ENCODE measurements at places on chromosomes 5 and 9.
A peak's percentile ranks its signal among the peaks of the same experiment; 100 is the strongest.

DNA sequence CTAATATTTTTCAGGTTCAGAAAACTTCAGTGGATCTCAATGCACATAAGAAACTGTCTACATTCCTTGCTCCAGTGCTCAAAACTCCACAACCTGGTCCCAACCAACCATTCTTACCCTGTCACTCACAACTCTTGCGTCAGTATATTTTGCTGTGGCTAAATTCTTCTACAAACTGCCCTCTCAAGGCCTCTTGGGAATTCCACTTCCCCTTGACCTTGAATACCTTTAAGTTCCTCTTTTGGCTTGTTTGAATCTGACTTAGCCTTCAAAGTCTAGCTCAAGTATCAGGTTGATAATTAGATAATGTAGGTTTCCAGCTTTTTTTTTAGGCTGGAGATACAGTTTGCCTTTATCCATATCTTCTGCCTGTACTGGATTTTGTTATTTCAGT, 128.3 kb downstream of the SLF1 start:
- DNase-seq = no peak

DNA sequence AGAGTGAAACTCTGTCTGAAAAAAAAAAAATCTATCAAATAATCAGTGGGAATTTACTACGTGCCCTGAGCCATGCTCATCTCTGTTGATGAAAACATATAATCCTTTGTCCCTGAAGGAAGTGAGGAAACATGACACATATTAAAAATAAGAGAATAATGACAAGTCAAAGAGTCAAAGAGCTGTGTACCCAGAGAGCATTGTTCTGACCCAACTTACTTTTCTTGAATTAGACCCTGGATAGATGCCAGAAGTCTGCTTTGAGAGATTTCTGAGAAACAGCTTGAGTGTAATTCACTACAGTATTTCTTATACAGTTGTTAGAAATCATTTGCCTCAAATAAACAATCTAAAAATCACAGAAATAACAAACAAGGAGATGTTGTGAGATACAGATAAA, 490.0 kb upstream of the PIK3R1 start:
- DNase-seq = no peak

- DNase-seq = no peak
Observed at GRCh38 chr5:137507150-137507549, 8.0 kb upstream of the SPOCK1 start.

GRCh38 chr9:102497709-102498108, 497.4 kb upstream of the CYLC2 start:
- DNase-seq = no peak

GRCh38 chr9:107929443-107929842, 439.9 kb upstream of the KLF4 start:
- no peak for DNase-seq

- no peak for DNase-seq
Observed at GRCh38 chr5:157506066-157506590, 46.1 kb downstream of the NIPAL4 start.

GRCh38 chr5:108345541-108346171, 36.2 kb downstream of the FBXL17 start:
- DNase-seq = no peak

DNA sequence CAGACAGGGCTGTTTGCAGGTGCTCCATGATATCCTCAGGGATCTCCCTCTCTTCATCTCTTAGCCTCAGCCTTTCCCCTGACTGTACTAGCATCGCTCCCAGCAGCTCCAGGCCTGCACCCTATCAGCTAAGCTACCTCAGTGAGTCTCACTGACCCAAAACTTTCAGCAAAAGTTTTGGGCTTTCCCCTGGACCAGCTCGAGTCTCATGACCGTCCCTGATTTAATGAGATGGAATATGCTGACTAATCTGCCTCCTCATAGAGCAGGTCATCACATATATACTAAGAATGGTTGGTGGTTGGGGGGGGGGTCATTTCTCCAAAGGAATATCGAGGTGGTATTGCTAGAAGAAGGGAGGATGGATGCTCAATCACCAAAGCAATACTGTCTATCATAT, 151.5 kb downstream of the NR3C1 start:
- DNase-seq = no peak

- peak; percentile 22 for DNase-seq
Observed at GRCh38 chr5:15003511-15003920, 131.9 kb upstream of the ANKH start.

GRCh38 chr5:159819591-159820411, 96.5 kb upstream of the ADRA1B start:
- no peak for DNase-seq

- no peak for DNase-seq
Observed at GRCh38 chr9:136204145-136204805, 653 bp downstream of the LHX3 start.

GRCh38 chr5:15806613-15807012, 306.6 kb downstream of the FBXL7 start:
- DNase-seq = no peak

GRCh38 chr5:34507933-34508332, 148.2 kb upstream of the RAI14 start:
- no peak for DNase-seq

- no peak for DNase-seq
Observed at GRCh38 chr9:33164138-33164809, 2.9 kb downstream of the B4GALT1 start.

- no peak for DNase-seq
Observed at GRCh38 chr5:89513299-89514044, 630.5 kb upstream of the MEF2C start.

GRCh38 chr9:2991292-2991691, 147.4 kb upstream of the PUM3 start:
- DNase-seq = no peak

GRCh38 chr5:65020492-65020891, 251.8 kb downstream of the CWC27 start:
- no peak for DNase-seq

GRCh38 chr9:80701061-80701460, 988.3 kb downstream of the TLE1 start:
- DNase-seq = no peak

DNA sequence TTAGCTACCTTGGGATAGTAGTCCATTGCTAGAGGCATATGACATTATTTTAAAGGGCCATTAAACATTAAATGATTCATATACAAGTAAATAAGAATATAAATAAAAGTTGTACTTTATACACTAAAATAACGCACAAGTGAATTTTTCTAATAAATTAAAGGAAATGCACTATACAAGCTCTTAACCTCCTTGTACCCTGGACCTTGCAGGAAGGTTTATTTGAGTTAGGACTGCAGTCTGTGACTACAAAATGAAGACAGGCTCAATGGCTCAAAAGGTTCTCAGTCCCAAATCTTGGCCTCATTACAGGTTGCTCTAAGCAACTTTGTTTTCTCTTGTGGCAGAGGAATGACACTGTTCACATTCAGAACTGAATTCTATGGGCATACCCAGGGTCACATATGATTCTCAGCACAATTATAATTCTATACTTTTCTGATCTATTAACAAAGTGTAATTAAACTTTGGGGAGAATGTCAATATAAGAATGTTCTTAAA, 34.4 kb downstream of the FEM1C start:
- DNase-seq = no peak

DNA sequence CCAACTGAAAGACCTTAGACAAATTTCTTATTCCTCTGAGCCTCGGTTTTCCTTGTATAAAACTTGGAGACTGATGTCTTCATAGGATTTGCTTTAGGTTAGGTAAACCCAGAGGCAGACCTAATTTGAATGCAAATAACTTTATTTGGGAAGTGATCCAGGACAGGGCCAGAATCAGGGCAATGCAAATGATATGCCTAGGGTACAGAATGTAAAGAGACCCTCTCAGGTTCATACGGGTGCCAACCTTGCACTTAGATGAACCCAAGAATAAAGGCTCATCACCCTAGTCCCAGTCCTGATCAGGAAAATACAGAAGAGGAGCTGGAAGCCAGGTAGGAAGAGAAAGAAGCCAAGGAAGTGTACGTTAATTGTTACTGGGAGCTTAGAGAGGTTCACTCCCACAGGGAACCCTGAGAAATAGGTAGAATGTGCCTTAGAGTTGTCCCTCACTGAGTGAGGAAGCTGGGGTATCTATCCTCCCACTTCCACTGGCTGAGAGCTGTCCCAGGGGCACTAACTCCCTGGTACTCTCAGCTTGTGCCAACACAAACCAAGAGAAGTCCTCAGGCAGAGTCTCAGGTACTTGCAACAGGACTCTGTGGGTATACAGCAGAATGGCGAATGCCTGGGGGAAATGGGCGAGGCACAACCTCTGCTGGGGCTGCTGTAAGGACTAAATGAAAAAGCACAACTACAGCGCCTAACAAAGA, 3.1 kb upstream of the HK3 start:
- no peak for DNase-seq

DNA sequence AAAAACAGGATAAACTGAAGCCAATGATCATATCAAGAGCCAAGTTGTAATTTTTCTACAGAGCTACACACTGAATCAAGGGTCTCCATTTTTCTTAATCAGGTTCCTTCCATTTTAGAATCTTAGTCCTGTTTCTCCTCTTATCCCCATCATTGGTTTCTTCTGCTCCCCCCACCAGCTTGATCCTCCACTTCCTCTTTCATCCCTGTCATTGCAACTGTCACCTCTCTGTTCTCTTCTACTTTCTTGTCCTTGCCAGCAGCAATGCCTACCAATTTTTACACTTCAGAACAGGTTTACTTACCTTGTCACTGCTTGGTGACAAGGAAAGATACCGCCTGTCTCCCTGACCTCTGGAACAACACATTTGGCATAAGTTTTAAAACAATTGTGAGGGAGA, 97.3 kb downstream of the CFAP90 start:
- no peak for DNase-seq

DNA sequence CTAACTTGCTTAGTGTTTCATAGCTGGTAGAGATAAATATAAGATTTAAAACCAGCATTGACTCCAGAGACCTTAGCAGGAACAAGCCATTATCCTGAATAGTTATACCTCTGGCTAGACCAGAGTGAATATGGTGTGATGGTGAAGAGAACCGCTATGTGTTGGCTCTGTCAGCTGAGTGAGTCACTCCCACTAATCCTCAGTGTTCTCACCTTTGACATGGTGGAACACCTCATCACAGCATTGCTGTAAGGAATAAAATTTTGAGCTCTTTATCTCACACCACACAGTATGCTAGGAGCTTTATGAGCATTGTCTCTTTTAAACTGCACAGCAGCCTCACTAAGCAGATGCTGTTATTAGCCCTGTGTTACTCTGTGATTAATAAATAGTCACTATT, 90.7 kb upstream of the DHFR start:
- DNase-seq = no peak

DNA sequence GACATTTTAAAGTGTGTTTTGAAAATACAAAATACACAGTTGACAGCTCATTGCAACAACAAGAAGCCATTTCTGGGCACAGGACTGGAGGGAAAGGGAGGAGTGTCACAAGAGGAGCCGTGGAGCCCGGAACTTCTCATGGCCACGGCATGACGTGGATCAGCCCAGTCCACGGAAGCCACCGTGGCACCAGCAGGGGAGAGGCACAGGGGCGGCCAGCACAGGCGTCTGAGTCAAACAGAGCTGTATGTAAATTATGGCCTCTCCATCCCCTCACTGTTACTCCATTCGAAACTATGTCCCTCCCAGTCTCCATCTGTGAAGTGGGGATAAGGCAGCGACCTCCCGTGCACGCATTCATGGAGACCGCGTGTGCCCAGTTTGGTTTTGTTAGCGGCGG, 165.6 kb upstream of the IRX2 start:
- no peak for DNase-seq
